AML-193 (cell line): ENCODE measurements at places on chromosomes 1 and 21.

DNA sequence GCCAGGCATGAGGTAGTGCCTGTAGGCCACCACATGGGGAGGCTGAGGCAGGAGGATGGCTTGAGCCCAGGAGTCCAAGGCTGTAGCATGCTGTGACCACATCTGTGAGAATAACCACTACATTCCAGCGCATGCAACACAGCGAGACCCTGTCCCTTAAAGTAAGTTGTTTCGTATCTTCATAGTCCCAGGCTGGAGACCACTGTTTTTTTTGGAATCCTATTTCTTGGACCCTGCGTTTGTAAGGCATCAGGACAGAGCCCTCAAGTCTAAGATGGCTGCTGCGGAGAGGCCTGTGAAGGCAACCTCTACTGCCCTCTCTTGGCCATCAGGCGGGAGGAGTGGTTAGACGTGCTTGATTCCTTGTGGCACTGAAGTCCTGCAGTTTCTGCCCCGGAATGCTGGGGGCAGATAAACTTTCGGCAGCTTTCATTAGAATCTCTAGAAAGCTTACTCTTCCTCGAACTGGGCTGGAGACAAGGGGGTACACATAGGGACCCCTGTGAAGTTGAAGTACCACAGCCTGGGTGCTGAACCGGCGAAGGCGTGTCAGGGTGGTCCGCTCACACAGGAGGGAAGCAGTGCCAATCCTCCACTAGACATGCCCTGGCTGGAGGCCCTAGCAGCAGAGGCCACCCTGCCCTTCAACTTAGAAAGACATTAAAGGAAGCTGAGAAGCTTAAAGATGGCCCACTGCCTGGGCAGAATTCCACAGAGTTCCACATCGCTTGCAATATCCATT is 36.6 kb downstream of the RABIF start:
- peak; percentile 64 for DNase-seq

- DNase-seq, result no peak
Observed at GRCh38 chr1:205579711-205580110, 52.1 kb downstream of the ELK4 start.

- DNase-seq, result no peak
Observed at GRCh38 chr1:184866586-184866985, 107.7 kb downstream of the NIBAN1 start.

DNA sequence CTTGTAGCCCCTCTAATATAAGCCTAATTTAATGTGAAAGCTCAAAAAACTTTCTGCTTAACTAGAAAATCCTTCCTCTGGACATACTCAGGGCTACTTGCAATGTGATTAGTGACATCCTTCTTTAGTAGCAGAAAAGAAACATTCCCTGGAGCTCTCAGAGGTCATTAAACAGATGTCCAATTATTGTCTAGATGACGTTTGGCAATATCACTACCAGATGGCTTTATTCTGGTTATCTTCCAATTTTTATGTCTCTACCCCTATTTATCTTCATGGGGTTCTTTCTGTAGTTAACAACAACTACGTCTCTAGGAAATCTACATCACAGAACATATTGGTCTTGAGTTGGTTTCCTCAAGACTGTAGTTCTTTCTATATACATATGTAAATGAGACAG is 44.2 kb downstream of the CTH start:
- no peak for DNase-seq

DNA sequence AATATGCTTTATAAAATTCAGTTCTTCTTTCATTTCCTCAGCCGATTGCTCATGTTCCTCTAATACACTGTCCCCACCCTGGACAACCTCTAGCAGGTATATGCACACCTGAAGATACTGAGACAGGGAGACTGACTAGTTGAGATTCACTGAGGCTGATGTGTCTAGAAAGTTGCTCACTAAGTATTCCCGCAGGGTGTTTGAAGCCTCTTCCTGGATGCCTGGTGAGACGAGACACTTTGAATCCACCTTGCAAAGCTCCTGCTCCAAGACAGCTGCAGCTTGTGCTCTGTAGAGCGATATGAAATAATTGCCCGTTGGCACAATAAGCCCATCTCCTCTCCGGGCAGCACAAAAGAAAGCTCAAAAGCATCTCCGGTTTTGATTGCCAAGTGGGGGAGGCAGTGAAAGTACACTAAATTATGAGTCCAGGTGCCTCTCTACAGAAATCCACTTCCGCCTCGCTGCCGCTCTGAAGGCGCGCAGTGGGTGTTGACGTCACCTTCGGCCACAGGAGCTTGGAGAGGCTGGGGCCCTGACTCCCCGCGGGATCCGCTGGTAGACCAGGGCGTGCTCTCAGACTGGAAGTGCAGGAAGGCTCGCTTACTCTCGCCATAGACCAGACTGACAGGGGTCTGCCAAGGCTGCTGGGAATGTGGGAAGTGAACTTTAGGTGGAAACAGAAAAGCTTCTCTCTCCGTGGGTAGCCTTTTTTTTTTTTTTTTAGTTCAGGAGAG is 46.3 kb downstream of the GPA33 start:
- peak; percentile 69 for DNase-seq

DNA sequence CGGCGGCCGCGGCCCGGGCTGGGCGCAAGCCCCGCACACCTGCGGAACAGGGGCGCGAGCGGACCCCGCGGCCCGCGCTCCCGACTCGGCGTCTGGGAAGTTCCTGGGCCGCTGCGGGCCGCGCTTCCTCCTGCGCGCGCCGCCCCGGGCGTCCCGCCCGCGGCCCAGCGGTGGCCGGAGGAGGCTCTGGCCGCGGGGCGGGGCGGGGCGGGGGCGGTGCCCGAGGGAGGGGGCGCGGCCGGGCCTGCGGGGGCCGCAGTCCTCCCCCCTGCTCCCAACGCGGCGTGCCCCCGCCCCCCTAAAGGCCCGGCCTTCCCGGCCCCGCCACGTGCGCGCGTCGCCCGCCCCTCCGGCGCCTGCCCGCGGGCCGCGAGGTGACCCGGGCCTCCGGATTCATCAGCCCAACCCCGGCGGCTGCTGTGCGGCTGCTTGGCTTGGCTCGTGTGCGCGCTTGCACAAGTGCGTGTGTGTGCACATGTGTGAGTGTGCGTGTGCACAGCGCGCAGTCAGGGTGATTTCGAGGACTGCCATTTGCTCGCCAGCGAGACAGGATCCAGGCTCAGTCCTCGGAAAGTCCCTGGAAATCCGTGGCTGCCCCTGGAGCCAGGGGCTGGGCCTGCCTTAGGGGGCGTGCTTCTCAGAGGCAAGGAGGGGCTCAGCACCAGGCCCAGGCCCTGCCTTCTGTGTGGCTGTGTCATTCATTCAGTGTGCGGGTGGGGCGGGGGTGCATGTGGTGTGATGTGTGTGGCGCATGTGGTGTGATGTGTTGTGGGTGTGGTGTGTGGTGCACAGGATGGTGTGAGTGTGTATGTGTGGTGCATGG is at the start of gene C2CD2:
Gene C2CD2, minus strand, starts transcription at position 188 of the 823 bp plus-strand sequence. CDS start 370 bp downstream, outside the sequence.
- peak; percentile 37 for DNase-seq

- DNase-seq, result no peak
Observed at GRCh38 chr1:235929216-235929615, 62.5 kb upstream of the LYST start.
